ENCODE measurements at places on chromosomes 3 and 15.

- DNase-seq: no peak
These were observed 595.8 kb upstream of the NR2F2 start for GRCh38 chr15:95734422-95735316.

DNA sequence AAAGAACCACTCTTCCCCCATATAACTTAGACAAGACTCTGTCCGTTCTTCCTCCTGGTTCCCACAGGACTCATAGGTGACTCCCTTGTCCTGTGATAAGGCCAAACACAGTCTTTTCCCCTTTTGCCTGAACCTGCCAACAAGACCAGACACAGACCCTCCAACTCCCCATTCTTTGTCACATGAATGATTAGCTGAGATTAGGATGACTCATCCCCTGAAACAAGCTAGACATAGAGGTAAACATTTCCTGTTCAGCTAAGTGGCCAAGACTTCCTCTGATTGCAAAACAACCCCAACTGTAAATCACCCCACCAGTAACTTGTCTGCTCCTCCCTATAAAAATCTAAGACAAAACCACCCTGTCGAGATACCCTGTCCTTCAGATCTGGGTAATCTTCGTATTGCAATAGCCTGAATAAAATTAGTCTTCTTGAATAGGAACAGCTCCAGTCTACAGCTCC is 11.4 kb upstream of the HTR3E start:
- DNase-seq: no peak

DNA sequence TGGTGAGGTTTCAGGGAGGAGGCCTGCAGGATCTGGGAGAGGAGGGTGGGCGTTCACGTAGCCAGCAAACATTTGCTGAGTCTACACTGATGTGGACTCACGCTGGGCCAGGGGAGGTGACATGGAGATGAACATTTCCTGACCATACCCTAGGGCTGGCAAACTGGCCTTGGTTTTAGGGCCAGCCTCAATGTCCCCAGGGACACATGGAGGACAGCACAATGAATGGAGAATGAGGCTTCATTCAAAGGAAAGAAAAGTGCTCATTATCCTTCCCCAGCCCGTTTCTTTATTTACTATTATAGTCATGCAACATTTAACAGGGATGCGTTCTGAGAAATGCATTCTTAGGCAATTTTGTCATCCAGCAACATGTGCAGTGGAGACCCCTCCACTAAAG is 26.8 kb downstream of the ACAN start:
- no peak for DNase-seq

DNA sequence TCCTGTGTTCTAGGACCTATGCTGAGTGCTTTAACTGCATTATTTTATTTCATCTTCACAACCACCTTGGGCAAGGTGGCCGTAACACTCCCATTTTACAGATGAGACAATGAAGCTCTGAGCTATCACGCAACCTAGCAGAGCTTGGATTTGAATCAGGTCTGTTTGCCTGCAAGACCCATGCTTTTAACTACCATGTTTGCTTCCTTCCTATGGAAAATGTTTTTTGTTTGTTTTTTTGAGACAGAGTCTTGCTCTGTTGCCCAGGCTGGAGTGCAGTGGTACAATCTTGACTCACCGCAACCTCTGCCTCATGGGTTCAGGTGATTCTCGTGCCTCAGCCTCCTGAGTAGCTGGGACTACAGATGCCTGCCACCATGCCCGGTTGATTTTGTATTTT is 24.7 kb upstream of the HERC1 start:
- DNase-seq: no peak

GRCh38 chr3:71784914-71785531 is at the start of gene PROK2:
TSS of gene PROK2 (minus strand) at chr3:71785148. CDS start at chr3:71785052, 96 bp downstream.
- peak; percentile 53 for DNase-seq

DNA sequence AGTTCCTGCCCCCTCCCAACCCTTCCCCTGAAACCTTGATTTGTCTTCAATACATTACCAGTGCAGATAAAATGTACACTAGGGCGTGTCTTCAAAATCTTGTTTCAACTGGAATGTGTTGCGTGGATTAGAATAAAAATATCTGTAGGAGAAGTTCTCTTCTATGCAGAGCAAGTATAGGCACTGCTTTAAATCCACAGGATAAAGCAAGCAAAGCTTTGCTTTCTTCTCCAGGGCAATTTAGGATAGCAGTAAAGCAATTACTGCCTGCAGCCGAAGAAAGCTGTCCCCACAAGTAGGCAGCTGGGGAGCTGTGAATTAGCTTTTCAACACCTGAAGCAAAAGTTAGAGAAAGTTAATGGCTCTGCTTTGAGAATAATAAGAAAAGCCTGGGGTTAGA is 329.7 kb upstream of the KCNMB2 start:
- DNase-seq: no peak

DNA sequence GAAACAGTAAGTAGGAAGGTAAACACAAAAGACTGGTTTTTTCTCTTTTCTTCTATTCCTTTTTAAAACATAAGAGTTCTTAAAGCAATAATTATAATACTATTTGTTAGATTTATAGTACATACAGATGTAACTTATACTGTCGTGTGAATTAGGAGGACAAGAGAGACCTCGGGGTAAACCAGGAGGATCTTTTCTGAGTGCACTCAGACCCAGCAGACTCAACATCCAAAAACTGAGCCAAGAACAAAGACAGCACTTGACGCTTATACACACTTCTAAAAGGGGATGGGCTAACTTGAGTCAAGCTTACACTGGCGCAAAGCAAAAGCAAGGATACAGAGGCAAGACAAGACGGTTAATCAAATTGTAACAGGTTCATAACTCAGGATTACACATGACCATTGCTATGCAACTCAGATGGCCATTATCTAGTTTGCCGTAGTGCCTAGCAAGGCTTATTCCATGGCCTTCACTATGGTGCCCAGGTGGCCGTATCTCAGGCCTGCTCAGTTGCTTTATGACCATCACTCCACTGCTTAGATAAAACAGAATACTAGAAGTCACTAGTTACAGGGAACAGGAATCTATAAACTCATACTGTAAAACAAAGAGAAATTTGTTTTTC is 18.6 kb downstream of the MTHFS start:
- DNase-seq: no peak

DNA sequence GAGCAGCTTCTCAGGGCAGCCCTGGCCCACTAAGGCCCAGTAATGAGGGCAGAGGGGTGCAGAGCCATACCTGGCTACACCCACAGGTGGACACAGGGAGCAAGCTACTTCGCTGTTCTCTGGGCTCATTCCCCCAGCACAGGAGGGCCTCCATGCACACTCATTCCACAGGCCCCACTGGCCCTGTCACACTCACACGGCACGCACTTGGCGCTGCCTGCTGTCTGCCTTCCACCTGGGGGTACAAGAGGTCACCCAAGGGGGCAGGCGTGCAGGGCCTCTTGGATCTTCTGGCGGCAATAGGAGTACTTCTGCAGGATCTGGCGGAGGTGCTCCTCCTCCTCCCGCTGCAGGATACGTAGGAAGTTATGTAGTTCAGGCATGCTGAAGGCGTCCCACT is 2.3 kb upstream of the TUSC2 start:
- no peak for DNase-seq

DNA sequence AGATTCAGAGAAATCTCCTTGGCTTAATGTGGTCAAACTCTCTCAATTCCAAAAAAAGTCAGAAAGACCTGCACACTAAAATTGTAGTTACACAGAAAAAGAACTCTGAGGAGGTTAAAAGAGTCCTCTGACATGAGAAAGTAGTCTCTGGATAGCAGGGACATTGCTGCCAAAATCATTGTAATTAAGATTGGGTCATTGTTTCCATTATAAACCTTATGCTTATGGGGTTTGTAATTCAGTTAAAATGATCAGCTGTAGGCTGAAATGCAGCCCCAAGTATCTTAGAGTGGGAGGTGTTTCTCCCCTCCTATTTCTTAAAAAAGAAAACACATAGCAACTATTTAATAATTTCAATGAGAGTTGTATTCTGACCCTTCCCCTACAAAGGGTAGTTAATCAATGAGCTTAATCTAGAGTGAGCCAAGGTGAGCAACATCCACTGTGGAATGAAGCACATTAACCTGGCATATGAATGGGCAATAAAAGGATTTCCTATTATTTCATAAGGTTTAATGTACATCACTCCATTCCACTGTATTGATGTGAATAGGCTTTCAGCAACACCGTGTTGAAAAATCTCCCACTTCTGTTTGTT is 406.9 kb downstream of the TIGIT start:
- no peak for DNase-seq

- no peak for DNase-seq
These were observed 5.2 kb upstream of the CTXN2 start for GRCh38 chr15:48186271-48186670.

GRCh38 chr15:33200903-33201302 is 6.4 kb upstream of the FMN1 start:
- no peak for DNase-seq

DNA sequence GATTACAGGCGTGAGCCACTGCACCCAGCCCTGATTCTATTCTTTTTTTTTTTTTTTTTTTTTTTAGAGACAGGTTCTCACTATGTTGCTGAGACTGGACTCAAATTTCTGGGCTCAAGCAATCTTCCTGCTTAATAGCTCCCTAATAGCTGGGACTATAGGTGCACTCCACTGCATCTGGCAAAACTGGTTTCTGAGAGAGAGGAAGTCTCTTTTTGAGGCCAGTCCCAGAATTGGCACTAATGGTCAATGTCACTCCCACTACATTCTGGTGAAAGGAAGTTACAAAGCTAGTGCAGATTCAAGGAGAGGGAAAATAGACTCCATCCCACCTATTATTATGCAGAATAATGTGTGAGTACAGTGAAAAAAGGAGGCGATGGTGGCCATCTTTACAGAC is 5.8 kb upstream of the TGFBR2 start:
- no peak for DNase-seq

DNA sequence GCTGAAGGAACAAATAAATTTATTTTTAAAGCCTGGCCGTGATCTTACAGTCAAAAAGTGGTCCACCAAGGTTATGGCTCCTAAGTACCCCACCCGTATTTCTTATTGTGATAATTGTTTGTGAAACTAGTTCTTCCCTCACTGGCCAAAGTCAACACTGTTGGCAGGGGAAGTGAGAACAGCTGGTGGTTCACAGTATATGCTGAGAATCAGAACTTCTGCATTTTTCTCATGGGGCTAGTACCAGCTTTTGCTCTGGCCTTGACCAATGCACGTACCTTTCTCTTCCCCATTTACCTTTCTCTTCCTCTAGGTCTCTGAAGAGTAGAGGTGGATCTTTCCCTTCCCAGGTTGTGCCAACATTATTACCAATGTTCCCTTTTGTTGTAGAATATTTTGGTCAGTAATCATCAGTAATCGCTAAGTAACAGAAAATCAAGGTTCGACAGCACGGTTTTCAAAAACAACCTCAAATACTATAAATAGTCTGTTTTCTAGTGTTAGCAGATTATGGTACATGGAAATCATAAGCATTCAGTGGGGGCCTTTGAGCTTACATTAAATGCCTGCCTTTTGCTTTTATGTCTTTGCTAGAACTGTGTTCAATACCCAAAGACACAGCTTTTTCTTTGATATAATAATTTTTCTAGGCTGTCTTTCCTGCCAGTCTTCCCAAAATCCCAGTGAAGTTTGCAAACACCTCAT is 268.0 kb downstream of the LPP start:
- no peak for DNase-seq

DNA sequence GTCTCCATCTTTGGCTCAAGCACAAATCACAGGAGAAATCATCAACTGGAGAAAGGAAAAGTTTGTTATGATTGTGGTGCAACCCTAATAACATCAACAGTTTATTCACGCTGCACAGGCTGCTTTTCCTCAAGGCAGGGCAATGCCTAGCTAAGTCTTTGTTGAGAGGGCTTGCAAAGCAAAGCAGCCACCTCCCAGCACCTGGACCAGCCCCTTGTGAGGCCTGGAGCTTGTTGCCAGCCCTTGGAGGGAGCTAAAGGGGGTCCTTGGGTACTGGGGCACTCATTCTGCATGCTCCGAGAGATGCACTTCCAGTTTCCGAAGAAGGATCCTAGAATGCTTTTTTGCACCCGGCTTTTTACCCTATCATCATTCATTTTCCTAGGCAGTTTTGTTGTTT is 288.2 kb downstream of the CLSTN2 start:
- no peak for DNase-seq

DNA sequence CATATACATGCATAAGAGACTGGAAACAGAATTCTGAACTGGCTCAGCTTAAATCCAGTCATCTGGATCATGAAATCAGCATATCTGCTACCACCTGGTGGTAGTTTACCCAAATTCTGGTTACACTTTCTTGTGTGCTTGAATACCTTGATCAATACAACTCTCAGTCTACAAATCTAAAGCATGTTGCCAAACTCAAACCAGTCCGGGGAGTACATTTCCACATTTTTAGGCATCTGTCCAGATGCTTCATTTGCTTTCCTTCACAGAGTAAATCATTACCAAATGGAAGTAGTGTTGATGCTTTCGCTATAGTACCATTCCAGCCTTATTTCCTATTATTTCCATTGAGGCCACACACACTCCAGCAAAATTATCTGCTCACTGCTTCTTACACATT is 126.4 kb downstream of the P2RY1 start:
- DNase-seq: no peak

DNA sequence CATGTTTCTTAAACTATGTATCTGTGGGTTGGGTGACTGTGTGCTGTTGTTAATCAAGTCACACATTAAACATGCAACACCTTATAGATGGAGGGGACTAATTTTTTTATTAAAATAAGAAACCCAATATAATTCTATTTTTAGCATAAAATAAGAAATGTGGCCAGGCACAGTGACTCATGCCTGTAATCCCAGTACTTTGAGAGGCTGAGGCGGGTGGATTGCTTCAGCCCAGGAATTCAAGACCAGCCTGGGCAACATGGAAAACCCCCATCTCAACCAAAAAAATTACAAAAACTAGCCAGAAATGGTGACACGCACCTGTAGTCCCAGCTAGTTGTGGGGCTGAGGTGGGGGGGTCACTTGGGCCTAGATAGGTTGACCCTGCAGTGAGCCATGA is 1021.0 kb downstream of the EPHA3 start:
- DNase-seq: no peak

- DNase-seq: no peak
These were observed 15.2 kb downstream of the DIS3L start for GRCh38 chr15:66308531-66308930.

GRCh38 chr3:170730071-170730812 is 139.8 kb downstream of the RPL22L1 start:
- DNase-seq: no peak

DNA sequence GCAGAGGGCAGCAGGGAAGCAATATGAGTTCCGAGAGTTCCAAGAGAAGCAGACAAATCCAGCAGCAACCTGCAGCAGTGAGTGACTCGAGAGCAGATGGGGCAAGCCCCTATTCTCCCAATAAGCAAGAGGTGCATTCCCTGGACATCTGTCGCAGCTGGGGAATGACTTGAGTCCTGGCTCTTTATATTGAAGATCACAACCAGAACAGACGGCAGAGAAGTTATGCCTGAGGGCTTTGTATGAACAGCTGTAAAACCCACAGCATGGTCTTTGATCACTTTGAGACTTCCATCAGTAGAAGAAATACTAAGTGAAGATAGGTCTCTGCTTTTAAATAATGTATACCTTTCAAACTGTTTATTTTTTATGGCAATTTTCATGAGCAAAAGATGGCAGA is 23.6 kb upstream of the C3orf22 start:
- DNase-seq: no peak

DNA sequence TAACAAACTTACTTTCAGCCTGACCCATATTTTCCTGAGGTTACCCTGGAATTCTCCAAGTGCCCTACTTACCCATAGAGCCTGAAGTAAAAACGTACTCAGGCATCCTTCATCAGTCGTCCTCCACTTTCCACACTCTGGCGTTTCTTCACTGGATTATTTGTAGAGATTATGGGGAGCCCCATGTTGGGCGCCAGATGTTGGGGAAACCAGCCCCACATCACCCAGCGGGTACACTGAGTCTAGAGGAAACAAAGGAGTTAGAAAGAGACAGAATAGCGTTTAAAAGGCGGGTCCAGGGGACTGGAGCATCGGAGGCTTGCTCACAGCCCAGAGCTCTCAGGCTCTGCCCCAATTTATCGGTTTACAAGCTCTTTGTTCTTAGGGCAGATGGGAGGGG is 9.7 kb upstream of the SLC28A2 start:
- DNase-seq: peak; percentile 26
